ENCODE measurements at places on chromosomes 16 and 17.

DNA sequence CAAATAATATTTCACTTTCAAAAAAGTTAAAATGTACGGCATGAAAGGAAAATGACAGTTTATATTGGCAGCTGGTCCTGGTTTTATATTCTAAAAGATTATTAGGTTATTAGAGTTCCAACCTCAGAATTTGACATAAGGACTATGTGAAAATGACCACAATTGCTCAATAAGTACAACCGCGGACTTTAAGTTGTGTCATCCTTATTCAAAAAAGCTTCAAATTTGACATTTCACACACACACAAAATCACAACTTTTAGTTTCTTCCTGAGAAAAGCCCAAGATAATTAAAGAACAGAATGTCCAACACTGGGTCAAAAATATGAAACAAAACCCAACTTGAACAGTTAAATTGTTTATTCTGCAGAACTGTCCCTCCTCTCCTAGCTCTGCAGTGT lies 133.2 kb upstream of the AXIN2 start:
- no peaks in the 10 kb centered on the region for H3K27me3 ChIP-seq
- DNase-seq = no peak
- no peak overlapping the region for H3K27ac ChIP-seq
- no peak overlapping the region for H3K4me3 ChIP-seq
- no peaks in the 10 kb centered on the region for H3K36me3 ChIP-seq

GRCh38 chr17:73358668-73359067 lies 46.9 kb upstream of the CDC42EP4 start:
- no peak for DNase-seq
- no peak overlapping the region for H3K4me3 ChIP-seq
- H3K4me1 ChIP-seq = peaks cover 22% of the 10 kb centered on the region
- no peaks in the 10 kb centered on the region for H3K36me3 ChIP-seq
- no peak overlapping the region for H3K27ac ChIP-seq
- no peaks in the 10 kb centered on the region for H3K27me3 ChIP-seq

- no peak for DNase-seq
- no peak overlapping the region for H3K27ac ChIP-seq
- H3K4me1 ChIP-seq = peaks cover 8% of the 10 kb centered on the region
- H3K4me3 ChIP-seq = no peak overlapping the region
- H3K27me3 ChIP-seq = peaks cover 12% of the 10 kb centered on the region
Observed at GRCh38 chr17:59534583-59534982, 30.8 kb upstream of the DHX40 start.

DNA sequence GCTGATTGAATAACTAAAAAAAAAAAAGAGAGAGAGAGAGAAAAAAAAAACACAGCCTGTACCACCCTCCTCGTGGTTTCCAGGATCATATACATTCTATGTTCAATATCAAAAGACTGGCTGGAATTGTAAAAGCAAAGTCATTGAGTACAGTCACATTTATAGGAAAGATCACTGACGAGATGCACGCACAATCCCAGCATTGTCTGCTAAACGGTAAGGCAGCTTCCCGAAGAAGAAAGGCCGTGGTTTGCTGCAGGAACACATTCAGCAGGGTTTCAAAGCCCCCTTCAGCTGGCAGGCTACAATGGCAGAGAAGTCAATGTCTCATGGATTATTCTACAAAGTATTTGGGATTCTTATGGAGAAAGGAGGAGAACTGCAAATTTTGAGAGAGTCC lies 9.3 kb downstream of the NQO1 start:
- H3K27me3 ChIP-seq = no peaks in the 10 kb centered on the region
- no peak overlapping the region for H3K27ac ChIP-seq
- no peak for DNase-seq
- peaks cover 11% of the 10 kb centered on the region for H3K4me1 ChIP-seq
- H3K4me3 ChIP-seq = no peak overlapping the region

DNA sequence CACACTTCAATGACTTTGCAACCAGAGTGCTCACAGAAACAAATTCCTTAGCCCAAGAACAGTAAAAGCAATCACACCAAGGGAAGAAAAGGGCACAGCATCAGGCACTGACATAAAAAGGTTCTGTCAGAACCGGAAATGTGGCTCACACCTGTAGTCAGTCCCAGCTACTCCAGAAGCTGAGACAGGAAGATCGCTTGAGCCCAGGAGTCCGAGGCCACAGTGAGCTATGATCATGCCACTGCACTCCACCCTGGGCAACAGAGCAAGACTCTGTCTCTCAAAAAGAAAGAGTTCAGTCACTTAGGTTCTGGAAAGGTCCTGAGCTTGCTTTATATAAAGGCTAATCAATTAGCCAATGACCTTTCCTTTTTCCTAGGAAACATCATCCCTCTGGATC lies 22.7 kb downstream of the YWHAE start:
- H3K4me1 ChIP-seq = peaks cover 42% of the 10 kb centered on the region
- no peaks in the 10 kb centered on the region for H3K27me3 ChIP-seq
- H3K36me3 ChIP-seq = peaks cover 3% of the 10 kb centered on the region
- H3K4me3 ChIP-seq = no peak overlapping the region
- DNase-seq = no peak
- peak overlapping the region; percentile 56 for H3K27ac ChIP-seq

- DNase-seq = peak; percentile 54
- H3K27me3 ChIP-seq = no peaks in the 10 kb centered on the region
- no peak overlapping the region for H3K4me3 ChIP-seq
- H3K4me1 ChIP-seq = peaks cover 6% of the 10 kb centered on the region
- H3K36me3 ChIP-seq = peaks cover 2% of the 10 kb centered on the region
Observed at GRCh38 chr17:75619506-75620431, 13.5 kb upstream of the SMIM5 start.

GRCh38 chr16:58094791-58095574 lies 34.2 kb downstream of the CFAP20 start:
- DNase-seq = no peak
- no peaks in the 10 kb centered on the region for H3K4me1 ChIP-seq
- H3K27ac ChIP-seq = no peak overlapping the region
- H3K4me3 ChIP-seq = no peak overlapping the region
- H3K36me3 ChIP-seq = no peaks in the 10 kb centered on the region

DNA sequence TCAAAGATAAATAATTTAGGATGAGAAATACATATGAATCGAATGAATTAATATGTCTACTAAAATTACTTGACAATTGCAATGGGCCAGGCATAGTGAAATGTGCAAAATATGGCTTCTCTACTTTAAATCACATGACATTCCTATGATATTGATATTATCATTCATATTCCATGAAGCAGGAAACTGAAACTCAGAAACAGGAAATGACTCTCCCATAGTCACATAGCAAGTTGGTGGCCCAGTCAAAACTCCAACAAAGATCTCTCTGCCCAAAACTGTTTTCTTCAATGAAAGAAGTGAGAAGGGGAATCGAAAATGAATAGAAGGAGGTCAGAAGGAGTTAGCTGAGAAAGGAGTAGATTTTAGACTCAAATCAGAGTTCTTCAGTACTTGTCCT lies 272.2 kb downstream of the CDH8 start:
- H3K27me3 ChIP-seq = no peaks in the 10 kb centered on the region
- H3K27ac ChIP-seq = no peak overlapping the region
- no peak overlapping the region for H3K4me3 ChIP-seq
- DNase-seq = no peak

DNA sequence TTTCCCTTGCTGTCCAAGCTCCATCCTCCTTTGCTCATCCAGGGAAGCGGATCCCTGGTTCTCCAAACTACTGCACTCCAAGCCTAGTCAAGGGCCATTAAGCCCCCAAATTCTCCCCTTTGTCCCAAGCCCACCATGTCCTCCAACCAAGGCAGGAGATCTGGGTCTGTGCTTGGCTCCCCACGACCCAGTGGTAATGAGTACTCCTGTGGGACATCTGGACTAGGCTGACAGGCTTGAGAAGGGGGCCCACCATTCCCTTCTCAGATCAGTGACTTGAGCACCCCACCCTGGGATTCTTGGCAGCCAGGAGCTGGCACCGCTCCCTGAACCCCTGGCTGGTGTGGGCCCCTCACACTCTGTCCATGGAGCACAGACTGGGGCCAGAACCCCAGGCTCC lies 17.1 kb downstream of the OSBPL7 start:
- H3K4me3 ChIP-seq = no peak overlapping the region
- peaks cover 37% of the 10 kb centered on the region for H3K27me3 ChIP-seq
- no peaks in the 10 kb centered on the region for H3K4me1 ChIP-seq
- DNase-seq = no peak

DNA sequence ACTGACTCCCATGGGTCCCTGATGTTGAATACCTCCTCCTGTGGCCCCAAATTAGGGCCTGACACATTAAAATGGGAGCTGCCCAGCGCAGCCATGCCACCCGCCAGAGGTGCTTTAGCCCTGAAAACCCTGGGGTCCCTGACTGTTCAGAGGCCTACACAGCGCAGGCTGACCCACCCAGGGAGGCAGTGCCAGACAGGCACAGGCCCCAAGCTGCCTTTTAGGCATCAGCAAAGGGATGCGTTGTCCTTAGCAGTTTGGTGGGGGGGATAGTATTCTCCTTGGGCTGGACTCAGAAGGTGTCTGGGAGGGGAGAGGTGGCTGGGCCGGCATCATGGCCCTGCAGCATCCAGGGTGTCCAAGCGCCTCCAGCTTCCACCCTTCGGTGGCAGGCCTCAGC lies 1.4 kb downstream of the RAPGEFL1 start:
- no peak overlapping the region for H3K27ac ChIP-seq
- H3K4me1 ChIP-seq = peaks cover 15% of the 10 kb centered on the region
- no peak for DNase-seq
- H3K4me3 ChIP-seq = peak overlapping the region; percentile 58
- H3K27me3 ChIP-seq = no peaks in the 10 kb centered on the region

DNA sequence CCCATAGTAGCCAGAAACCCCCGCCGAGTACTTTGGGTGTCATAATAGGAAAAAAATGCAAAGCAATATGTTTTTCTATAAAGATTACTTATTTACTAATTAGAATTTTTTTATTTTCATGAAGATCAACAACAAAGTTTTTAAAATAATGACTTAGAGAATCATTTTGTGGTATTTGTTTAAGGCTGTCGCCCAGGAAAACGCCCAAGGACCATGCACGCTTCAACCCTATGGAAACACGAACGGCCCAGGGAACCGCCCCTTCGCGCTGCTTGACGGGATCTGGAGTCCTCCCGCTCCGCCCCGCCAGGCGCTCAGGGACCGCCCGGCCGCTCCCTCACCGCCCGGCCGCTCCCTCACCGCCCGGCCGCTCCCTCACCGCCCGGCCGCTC lies 408 bp upstream of the KPNA2 start:
- peak overlapping the region; percentile 96 for H3K27ac ChIP-seq
- peak; percentile 86 for DNase-seq
- peaks cover 9% of the 10 kb centered on the region for H3K36me3 ChIP-seq
- H3K4me1 ChIP-seq = peaks cover 30% of the 10 kb centered on the region
- no peaks in the 10 kb centered on the region for H3K27me3 ChIP-seq

DNA sequence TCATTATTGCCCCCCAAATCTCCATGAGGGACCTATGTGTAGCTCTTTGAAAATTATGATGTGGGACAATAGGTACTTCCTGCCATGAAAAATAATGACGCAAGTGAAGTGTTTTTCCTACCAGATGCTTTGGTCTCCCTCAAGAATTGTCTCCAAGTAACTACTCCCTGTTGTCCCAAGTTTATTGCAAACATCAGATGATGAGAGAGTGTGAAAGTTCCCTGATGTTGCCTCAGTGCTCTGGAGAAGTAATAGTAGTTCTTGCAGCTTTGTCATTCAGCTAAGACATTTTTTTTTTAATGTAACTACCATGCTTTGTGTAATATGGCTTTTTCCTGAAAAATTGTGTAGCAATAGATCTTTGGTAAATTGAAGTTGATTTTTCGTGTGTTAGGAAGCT lies 20.1 kb downstream of the LPCAT2 start:
- H3K27me3 ChIP-seq = no peaks in the 10 kb centered on the region
- peaks cover 2% of the 10 kb centered on the region for H3K36me3 ChIP-seq
- no peak overlapping the region for H3K27ac ChIP-seq
- no peak for DNase-seq
- H3K4me1 ChIP-seq = peaks cover 7% of the 10 kb centered on the region

GRCh38 chr17:78557598-78558039 lies 19.6 kb downstream of the DNAH17 start:
- no peaks in the 10 kb centered on the region for H3K4me1 ChIP-seq
- no peak for DNase-seq
- no peak overlapping the region for H3K4me3 ChIP-seq
- no peaks in the 10 kb centered on the region for H3K27me3 ChIP-seq
- no peak overlapping the region for H3K27ac ChIP-seq

DNA sequence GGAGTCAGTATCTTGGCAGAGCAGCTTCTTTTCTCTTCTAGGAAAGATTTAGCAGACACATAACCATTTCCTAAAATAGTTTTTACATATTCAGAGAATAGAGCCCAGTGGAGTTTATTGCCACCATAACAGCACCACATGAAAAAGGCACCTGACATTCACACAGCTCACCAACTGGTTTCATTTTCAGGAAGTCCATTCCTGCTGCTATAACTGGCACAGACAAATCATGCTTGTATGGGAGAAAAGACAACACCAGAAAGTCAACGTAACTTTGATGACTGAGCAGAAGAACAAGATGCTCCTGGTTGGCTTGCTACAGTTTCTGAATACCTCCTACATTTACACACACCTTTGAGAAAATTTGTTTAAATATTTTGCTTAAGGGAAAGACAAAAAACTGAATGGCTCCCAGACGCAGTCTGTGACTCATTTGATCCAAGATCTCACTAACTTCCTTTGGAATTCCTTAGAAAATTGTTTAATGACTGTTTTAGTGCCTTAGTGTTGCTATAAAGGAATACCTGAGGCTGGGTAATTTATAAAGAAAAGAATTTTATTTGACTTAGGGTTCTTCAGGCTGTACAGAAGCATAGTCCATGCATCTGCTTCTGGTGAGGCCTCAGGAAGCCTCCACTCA lies 1380.6 kb downstream of the CDH8 start:
- no peaks in the 10 kb centered on the region for H3K27me3 ChIP-seq
- H3K4me3 ChIP-seq = no peak overlapping the region
- DNase-seq = no peak
- no peaks in the 10 kb centered on the region for H3K4me1 ChIP-seq
- no peak overlapping the region for H3K27ac ChIP-seq

GRCh38 chr16:52069866-52070265 lies 477.1 kb downstream of the TOX3 start:
- H3K27ac ChIP-seq = no peak overlapping the region
- H3K4me3 ChIP-seq = no peak overlapping the region
- no peaks in the 10 kb centered on the region for H3K36me3 ChIP-seq
- no peaks in the 10 kb centered on the region for H3K4me1 ChIP-seq

DNA sequence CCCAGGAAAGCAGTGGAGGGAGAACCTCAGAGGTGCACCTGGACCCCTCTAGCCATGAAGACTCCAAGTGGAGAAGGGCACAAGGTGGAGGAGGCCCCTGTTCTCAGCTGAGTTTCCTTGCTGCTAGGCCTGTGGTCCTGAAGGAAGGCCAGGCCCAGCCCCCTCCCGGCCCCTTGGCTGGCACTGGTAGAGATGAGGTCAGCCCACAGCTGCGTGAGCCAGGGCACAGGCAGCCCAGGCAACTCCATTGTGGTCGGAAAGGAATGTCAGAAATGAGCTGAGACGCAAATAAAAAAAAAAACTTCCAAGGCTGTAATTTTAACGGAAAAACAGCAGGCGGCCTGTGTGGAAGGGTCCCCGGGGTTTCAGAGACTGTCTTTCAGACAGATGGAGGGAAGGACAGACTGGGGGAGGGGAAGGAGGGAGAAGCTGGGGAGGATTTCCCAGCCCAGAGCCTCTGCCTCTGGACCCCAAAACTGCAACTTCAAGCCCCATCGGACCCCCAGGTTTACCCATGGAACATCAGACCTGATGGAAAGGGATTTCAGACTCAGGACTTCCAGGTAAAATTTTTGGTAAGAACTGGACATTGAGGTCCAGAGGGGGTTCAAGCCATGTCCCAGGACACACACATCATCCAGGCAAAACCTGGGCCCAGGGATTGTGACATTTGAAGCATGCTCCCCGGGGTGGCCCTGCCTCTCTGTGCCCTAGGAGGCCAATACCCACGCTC lies 25.6 kb upstream of the MRPS23 start:
- H3K27me3 ChIP-seq = no peaks in the 10 kb centered on the region
- H3K27ac ChIP-seq = peak overlapping the region; percentile 98
- peak overlapping the region; percentile 31 for H3K4me3 ChIP-seq
- H3K36me3 ChIP-seq = peaks cover 7% of the 10 kb centered on the region
- peak; percentile 81 for DNase-seq
